NCI-H1092 treated with DMSO at 0.1 percent for 48 hours (cell line): ENCODE measurements at places on chromosomes 5 and 9.

- peak; percentile 25 for DNase-seq
These were observed 80.2 kb downstream of the NTNG2 start for GRCh38 chr9:132241840-132242620.

GRCh38 chr9:134375011-134375390, 48.7 kb downstream of the RXRA start:
- no peak for DNase-seq

GRCh38 chr9:114555696-114556095, 31.9 kb upstream of the ATP6V1G1 start:
- DNase-seq: no peak

DNA sequence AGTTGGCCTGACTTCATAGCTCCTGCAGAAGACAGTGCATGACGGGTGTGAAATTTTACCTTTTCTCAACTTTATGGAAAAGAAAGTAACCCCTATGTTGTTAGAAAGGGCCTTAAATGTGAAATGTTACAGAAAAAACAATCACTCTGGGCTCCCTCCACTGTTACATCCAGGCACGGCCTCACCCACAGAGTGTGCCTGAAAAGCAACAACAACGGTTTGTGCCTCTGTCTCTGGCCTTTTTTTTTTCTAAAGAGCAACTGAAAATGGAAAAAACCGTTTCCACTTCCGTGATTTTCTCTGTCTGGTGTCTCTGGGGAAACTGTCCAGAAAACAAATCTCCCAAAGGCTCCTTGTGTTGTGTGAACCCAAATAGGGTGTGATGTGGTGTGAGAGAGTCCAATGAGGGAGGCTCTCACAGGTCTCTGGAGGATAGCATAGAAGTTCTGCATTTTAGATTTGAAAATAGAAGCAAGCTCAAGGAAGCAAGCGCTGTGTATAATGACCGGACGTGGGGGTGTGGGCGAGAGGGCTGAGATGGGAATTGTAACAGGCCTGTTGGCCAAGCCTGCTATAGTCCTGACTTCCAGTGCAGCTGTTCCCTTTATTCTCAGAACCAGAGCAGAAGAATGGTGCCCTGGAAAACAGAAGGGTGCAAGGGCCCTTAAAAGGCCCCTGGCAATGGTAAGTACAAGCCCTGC, 221.8 kb upstream of the TUT7 start:
- DNase-seq: no peak

DNA sequence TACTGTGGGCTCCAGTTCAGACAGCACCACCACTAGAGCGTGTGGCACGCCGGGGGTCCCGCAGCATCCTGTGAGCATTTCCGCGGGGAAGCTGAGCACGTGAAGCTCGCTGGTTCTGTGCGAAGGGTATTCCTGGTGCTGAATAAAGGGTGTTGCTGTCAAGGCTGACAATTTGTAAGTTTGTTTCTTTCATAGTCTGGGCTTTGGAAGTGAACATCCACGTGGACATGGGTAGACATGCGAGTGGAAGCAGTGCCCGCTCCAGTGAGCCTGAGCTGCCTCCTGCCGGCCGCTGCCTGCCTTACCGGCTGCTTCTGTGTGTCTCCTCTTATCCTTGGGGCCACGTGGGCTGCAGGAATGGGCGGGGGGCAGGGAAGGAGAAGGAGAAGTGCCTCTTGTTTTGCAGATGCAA, 14.7 kb downstream of the NDUFS6 start:
- DNase-seq: no peak

- DNase-seq: peak; percentile 33
These were observed 986 bp downstream of the PLPP1 start for GRCh38 chr5:55533521-55534435.

- DNase-seq: no peak
These were observed 44.0 kb upstream of the LIFR start for GRCh38 chr5:38600329-38601045.

DNA sequence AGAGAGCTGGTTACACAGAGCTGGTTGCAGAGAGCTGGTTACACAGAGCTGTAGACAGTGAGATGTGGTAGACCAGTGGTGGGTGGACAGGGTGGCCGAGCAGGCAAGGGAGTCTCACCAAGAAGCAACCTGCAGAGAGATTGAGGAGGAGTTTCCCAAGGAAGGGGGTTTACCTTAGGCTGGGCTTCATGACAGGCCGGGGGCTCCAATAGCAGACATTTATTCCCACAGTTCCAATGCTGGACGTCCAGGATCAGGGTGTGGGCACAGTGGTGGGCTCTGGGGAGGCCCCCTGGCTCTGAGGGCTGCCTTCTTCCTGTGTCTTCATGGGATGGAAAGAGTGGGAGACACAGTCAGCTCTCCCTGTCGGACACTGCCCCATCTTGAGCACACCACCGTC, 386.9 kb upstream of the IRX4 start:
- DNase-seq: no peak

- no peak for DNase-seq
These were observed 25.6 kb downstream of the SLC12A2 start for GRCh38 chr5:128109138-128109537.

GRCh38 chr5:139710319-139711066, 62.3 kb downstream of the CXXC5 start:
- peak; percentile 42 for DNase-seq

DNA sequence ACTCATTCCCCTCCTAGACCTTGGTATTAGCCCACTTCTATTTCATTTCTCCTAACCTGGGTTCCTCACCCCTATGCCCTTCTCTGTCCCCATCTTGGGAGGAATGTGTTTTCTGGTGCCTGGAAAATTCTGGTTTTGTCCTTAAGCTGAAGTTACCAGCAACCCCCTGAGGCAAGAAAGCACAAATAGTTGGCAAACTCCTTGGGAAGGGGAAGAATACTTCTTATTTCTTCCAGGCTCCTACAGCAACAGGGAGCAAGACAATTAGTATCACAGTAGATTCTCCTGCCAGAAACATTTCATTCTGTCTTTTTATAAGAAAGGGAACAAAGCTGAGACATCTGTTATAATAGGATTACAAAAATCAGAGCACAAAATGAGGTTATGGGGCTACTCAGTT, 142.5 kb downstream of the SNCAIP start:
- DNase-seq: no peak

GRCh38 chr5:17813214-17813613, 179.0 kb downstream of the TAF11L14 start:
- DNase-seq: no peak

GRCh38 chr5:159341906-159342310, 11.6 kb upstream of the IL12B start:
- DNase-seq: no peak

DNA sequence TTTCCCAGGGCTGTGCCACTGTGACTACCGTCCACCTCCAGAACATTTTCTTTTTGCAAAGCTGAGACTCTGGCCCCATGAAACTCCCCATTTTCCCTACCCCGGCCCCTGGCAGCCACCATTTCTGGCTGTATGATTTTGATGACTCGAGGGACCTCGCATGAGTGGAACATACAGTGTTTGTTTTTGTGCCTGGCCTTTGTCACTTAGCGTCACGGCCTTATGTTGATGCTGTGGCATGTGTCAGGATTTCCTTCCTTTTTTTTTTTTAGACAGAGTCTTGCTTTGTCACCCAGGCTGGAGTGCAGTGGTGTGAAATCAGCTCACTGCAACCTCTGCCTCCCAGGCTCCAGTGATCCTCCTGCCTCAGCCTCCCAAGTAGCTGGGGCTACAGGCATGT, 42.7 kb downstream of the ASS1 start:
- DNase-seq: no peak

DNA sequence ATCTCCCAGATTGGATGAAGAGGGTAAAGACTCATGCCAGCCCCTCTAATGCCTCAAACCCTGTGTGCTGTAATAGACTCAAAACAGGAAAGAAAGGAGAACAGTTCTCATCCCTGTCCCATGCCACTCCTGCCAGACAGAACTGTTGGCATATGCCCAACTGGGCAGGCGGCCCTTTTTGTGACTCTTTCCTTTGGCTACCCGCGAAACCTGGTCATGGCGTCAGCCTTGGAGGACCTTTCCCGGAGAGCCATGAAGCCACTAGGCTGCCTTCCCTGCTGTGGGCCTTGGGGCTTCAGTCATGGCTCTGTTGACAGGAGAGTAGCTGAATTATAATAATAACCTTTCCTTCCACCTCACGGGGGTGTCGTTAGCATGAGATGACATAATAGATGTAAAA, 75.9 kb upstream of the SEMA6A start:
- DNase-seq: no peak

DNA sequence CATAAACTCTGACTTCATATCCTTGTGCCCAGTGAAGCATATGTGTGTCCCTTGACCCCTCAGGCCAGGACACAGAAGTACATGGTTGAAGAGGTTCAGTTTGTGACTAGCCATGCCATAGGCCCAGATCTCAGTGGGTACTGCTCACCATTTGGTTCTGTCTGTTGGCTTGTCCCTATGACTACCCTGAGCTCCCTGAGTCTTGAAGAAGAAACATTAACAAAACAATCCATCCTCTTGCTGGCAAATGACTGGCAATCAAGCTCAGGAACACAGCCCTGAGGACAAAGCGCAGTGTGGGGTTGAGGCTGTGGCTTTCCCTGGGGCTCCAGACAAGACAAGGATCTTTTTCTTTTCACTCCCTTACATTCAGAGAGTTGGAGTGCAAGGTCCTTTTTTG, 46.3 kb downstream of the TNFAIP8 start:
- DNase-seq: no peak

DNA sequence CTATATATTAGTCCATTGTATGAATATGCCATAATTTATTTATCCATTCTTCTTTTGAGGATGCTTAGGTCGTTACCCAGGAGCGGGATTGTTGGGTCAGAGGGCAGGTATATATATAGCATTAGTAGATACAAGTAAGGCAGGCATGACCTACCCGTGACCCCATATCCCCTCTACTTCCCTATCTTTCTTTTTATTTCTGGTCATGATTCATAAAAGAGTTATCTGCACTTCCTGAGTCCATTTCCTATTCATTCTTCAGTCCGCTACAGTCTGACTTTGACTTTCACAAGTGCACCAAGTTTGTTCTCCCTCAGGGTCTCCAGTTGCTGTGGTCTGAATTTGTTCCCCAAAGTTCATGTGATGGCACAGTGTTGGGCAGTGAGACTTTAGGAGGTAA, 6.9 kb downstream of the RHOBTB3 start:
- DNase-seq: no peak

- peak; percentile 49 for DNase-seq
These were observed 1.3 kb upstream of the LHX2 start for GRCh38 chr9:124010303-124010664.

GRCh38 chr9:79896390-79896980, 324.7 kb downstream of the TLE4 start:
- no peak for DNase-seq

GRCh38 chr9:74865177-74865576, 22.5 kb downstream of the TRPM6 start:
- no peak for DNase-seq

DNA sequence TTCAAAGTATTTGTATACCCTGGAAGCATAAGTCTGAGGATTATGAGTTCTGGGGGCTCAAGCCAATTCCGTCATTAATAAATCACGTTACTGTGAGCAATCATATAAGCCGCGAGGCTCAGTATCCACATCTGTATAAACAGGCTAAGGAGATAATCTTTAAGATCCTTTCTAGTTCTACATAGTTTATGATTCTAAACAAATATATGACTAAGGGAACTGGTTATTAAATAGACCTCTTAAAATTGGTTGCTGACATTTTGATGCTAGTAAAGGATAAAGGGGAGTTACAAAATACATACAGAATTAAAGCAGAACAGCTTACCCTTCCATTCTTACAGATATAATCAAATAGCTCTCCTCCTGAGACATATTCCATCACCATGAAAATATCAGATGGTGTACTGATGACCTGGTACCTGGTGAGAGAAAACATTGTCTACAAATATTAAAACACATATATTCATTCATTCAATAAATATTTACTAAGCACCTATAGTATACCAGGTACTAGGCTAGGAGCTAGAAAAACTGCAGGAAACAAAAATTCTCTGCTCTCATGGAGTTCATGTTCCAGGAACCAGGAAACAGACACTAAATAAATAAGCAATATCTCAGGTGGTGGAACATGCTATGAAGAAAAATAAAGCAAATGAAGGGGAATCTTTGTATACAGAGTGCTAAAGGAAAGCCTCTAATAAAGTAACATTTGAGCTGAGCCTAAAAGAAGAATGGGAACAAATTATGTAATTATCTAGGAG, 19.5 kb upstream of the TTC33 start:
- no peak for DNase-seq

DNA sequence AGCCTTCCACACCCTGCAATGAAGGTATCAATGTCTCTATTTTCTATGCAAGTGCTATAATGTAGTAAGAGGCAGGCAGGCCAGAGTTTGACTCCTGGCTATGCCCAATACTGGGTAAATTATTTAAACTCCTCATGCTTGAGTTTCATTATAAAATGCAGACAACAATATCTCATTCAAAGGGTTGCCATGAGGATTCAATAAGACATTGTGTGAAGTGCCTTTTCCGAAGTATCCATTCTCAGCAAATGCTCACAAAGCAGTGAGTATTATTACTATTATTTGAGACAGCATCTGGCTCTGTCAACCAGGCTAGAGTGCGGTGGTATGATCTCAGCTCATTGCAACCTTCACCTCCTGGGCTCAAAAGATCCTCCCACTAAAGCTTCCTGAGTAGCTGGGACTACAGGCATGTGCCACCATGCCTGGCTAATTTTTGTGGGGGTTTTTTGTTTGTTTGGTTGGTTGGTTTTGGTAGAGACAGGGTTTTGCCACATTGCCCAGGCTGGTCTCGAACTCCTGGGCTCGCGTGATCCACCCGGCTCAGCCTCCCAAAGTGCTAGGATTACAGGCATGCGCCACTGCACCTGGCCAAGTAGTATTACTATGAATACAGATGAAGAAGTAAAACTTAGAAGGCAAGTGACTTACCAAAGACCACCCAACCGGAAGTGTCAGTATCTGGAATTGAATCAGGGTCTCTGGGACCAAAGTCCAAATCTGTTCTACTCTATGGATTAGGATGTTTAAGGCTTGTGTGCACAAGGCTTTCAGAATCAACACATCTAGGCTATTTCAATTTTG, 18.8 kb downstream of the ADAM19 start:
- DNase-seq: no peak

- no peak for DNase-seq
These were observed 216.1 kb downstream of the ACTL7B start for GRCh38 chr9:108639696-108640095.

DNA sequence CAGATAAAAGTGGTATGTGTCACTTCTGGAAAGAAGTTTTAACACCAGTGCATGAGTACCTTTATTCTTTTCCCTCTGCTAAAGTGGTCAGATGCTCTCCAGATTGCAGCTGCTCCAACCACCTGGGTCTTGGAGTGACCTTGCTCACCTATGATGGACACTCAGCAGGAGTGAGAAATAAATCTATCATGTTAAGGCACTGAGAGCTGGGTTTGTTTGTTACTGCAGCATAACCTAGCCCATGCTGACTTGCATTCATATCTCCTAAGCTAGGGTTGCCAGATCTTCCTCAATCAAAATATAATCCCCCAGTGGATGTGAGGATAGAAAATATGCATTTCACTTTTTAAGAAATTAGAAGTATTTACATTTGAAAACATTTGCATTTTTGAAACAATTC, 295.9 kb downstream of the AGTPBP1 start:
- DNase-seq: no peak

- DNase-seq: peak; percentile 55
These were observed 49.2 kb downstream of the ROR2 start for GRCh38 chr9:91900797-91901177.

- DNase-seq: no peak
These were observed 25.1 kb downstream of the POLK start for GRCh38 chr5:75536694-75537360.

- no peak for DNase-seq
These were observed 26.2 kb downstream of the CEMIP2 start for GRCh38 chr9:71741926-71742648.
